ENCODE measurements at places on chromosomes 1 and 21.

GRCh38 chr1:240070188-240070587, 21.5 kb upstream of the FMN2 start:
- no peak for DNase-seq

DNA sequence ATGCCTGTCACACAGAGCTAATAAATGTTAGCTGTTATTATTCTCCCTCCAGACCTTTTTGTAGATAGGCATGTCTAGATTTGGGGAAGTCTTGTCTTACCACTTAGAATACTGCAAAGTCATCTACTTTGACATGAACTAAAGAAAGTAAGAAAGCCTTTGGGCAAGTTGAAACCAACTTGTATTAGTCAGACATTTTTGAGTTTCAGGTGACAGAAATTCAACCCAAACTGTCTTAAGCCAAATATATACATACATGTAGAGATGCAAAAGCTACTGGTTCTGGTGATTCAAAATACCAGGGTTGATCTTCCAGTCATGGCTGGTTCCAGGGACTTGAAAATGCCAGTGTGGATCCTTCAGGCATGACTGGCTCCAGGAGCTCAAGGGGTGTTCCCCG, 276.8 kb upstream of the TMEM51 start:
- no peak for DNase-seq

GRCh38 chr1:5746611-5747425, 245.4 kb downstream of the NPHP4 start:
- no peak for DNase-seq

DNA sequence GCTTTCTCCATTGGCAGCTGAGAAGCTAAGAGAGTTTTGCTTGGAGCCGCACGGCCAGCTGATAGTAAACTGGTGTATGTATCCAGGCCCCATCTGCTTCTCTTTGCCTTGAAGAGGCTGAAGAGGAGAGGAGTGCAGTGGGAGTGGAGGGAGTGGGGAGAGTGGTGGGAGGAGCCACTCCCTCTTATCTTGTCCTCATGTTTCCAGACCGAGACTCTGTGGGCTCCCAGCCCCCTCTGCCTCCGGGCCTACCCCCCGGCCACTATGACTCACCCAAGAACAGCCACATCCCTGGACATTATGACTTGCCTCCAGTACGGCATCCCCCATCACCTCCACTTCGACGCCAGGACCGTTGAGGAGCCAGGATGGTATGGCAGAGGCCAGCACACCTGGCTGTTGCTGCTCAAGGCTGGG, 6.0 kb upstream of the LRRC71 start:
- peak; percentile 63 for DNase-seq

DNA sequence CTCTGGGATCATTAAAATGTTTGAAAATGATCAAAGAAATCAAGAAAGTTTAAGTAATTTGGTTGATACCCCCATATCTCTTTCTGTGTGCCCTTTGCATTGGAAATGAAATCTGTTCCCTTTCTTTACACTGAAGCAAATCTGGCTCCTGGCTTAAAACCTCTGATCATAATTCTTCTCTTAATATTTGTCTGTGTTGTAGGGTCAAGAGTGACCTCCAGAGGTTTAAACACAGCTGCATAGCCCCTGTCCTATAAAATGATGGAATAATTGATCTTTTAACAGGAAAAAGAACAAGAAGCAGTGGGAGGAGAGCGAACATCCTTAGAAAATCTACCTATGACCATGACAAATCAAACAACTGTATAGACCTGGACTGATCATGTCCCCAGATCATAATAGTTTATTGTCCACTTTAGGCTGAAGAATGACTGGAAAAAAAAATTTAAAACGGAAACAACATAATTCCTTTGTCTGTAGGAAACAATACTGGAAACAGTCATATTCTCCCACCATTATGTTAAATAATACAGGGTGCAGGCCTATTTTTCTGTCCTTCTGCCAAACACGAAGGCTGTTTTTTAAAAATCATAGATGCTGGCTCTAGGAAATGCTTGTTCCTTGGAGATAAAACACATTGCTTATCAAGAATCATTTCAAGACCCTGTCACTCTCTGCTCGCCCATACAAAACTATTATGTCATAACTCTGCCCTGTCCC, 184.3 kb downstream of the NEGR1 start:
- no peak for DNase-seq

- no peak for DNase-seq
These were observed 353.5 kb upstream of the B3GALT2 start for GRCh38 chr1:193539731-193540459.

DNA sequence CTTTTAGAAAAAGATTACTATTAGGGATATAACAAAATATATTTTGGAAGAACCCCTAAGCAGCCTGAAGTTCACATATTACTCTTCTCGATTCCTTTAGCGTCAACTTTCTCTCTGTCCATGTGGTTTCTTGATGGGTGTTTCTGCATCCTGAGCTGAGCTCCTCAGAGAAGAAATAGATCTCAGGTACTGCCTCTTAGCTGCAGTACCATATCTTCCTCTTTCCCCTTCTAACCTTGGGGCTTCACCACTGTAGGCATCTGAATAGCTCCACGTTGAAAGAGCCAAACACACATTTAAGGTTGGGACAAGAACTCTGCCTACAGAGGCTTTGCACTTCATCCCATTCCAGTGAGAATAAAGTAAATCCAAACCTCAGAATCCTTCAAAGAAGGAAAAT, 59.2 kb downstream of the SAMSN1 start:
- no peak for DNase-seq

- no peak for DNase-seq
These were observed 12.4 kb downstream of the LYST start for GRCh38 chr1:235854347-235854746.

DNA sequence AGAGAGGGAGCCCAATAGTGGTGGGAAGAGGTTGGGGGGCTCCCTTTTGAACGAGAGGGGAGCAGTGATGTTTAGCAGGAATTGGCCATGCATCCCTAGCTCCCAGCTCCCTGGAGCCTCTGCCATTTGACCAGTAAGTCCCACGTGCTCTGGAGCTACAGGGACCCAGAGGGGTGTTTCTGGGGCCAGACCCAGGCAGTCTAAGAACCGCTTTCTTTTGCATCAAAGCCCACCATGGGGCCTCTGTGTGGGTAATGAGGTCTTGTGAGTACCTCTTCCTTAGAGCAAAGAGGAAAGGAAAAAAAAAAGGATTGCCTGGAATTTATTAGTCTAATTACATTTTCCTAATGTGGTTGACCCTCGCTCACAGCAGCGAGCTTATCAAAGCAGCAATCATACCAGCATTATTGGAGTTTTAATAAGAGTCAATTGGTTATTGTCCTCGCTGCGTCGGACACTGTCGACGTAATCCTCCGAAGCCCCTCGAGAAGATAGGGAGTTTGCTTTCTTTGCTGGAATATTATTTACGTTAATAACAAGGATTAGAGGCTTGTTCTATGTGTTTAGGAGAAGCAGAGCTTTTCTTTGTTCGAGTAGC, 17.6 kb downstream of the ACTL8 start:
- DNase-seq, result no peak

DNA sequence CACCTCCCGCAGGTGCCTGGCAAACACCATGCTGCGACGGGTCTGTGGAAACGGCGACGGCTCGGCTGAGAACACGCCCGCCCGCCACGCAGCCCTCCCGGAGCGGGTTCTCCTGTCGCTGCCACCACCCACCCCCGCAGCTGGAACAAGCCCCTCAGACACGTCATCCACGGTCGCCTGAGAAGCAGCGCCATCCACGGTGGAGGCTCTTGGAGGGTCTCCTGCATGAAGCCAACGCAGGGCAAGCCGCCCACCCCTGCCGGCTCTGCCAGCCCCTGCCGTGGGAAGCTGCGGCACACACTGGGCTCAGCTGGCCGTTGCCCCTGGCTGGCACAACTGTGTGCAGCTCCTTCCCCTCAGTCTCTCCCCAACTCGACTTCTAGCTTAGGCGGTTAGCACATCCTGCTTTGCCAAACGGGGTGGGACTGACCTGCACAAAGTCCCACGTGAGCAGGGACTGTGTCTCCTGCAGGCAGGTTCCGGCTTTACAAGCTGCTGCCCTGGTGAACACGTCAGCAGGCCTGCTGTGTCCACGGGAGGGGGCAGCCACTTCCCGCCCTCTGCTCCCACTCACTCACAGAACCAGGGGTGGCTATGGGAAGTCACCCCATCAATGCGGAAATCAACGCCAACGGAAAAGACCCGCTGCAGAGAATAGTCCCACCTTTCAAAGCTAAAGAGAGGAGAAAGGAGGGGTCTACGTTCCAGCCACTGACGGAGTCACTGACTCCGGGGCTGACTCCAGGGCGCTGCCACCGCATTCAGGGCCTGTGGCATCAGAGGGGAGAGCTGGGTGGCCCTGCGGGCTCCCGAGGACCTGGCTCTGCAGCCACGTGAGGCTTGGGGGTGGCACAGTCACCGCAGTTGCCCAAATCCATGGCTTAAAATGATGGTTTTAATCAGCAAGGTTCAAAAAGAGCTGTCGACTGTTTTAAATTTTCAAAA, 10.3 kb downstream of the POFUT2 start:
- no peak for DNase-seq

- peak; percentile 20 for DNase-seq
These were observed 77.0 kb downstream of the ZZZ3 start for GRCh38 chr1:77605246-77606026.

GRCh38 chr1:203276916-203277545, 28.3 kb upstream of the BTG2 start:
- DNase-seq, result no peak

GRCh38 chr1:197912739-197913494, 4.3 kb upstream of the LHX9 start:
- peak; percentile 13 for DNase-seq

GRCh38 chr1:159584536-159584935, 3.1 kb upstream of the APCS start:
- no peak for DNase-seq

DNA sequence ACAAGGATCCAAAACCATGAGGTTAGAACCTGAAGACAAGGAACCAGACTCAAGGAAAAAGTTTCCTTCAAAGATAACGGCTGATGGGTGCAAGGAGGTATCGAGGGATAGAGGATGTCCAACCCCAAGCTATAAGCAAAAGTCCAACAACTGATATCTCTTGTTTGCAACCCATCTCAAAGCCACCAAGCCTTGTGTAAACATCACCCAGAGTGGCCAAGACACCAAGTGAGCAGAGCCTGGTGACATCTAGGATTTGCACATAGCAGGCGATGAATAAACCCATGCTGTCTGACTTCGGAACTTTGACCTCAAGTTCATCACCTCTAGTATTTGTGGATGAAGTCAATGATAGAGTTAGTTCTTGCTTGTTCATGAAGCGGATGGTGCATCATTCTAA, 180.7 kb downstream of the ETS2 start:
- DNase-seq, result no peak

GRCh38 chr1:23589585-23589986, 30.3 kb upstream of the ID3 start:
- no peak for DNase-seq

DNA sequence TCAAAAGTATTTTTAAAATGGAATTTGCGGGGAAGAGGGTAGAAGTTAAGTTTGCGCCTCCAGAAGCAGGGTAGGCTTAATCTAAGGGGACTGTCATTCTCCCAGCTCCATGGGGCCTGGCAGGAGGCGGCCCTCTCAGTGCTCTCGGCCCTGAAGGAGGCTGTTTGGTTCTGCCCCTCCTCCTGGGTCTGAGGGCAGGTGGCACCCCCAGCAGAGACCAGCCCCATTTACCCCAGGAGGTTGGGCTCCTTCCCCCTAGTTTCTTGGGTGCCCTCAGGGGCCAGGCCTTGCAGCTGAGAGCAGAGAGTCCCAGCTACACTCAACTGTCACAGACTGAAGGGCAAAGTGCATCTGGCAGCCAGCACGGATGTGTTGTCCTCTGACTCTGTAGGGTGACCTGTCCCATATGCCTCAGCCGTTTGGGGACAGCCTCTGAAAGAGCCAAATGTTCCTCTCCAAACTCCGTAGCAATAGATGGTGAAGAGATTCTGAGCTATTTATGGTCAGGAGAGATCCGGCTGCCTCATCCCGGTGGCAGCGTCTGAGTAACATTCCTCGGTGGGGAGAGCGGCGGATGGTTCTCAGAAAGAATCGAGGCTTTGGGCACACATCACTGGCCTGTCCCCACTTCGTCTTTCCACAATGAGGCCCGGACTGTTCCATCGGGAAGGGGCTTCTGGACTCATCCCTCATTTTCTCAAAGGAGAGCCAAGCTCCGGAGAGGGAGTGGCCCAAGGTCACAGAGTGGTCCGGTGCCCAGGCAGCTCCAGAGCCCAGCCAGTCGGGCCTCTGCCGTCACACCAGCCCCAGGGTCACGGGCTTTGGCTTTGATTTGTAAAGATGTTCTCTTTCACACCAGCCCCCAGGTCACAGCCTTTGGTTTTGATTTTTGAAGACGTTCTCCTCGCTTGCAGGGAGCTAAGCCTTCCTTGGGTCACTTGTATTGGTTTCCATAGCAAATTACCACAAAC, 424.2 kb upstream of the VAMP3 start:
- no peak for DNase-seq

GRCh38 chr1:19349999-19350398, 37.9 kb downstream of the SLC66A1 start:
- DNase-seq, result no peak

- DNase-seq, result no peak
These were observed 25.2 kb downstream of the KCNC4 start for GRCh38 chr1:110235181-110235833.

DNA sequence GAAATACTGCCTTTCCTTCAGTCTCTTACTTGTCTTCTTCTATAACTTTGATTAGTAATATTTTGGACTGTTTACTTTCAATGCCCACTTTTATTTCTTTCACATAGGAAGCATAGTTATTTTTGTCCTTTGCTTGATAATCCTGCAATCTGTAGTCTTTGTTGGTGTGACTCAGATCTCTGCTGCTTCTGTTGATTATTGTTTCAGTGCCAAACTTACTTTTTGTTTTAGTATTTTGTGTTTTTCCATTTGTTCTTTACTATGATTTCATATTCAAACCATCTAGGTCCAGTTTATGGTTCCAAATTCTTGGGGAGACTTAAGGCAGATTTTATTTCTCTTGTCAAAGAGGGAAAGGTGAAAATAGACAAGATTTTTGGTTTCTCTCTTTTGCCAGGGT, 399.9 kb downstream of the HLX start:
- no peak for DNase-seq

GRCh38 chr1:215156232-215156631, 73.7 kb downstream of the KCNK2 start:
- DNase-seq, result peak; percentile 21

GRCh38 chr1:157087030-157087429, 12.6 kb downstream of the ETV3L start:
- no peak for DNase-seq

- peak; percentile 95 for DNase-seq
These were observed 119.4 kb upstream of the PRMT6 start for GRCh38 chr1:106937104-106937503.

- peak; percentile 48 for DNase-seq
These were observed 116.4 kb downstream of the PBX1 start for GRCh38 chr1:164675342-164675904.

DNA sequence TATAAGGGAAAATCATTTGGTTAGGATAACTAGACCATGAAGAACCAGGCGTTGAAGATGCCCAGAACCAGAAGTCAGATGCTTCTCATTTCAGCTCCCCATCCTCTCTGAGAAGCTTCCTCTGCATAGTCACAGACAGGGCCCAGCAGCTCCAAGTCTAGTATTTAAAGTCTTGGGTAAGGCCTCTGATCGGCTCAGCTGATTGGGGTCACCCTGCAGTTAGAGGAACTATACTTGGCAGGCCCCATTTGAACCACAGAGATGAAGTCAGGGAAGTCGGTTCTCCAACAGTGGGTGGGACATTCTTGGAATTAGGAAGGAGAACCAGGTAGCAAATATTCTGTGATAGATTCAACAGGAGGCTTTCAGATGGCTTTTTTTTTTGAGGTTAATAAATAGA, 48.3 kb downstream of the SLC22A15 start:
- no peak for DNase-seq

Measured in ELR (cell line).